Dermis microvascular lymphatic vessel endothelial cell (primary cell): ENCODE measurements at places on chromosomes 7 and 10.

DNA sequence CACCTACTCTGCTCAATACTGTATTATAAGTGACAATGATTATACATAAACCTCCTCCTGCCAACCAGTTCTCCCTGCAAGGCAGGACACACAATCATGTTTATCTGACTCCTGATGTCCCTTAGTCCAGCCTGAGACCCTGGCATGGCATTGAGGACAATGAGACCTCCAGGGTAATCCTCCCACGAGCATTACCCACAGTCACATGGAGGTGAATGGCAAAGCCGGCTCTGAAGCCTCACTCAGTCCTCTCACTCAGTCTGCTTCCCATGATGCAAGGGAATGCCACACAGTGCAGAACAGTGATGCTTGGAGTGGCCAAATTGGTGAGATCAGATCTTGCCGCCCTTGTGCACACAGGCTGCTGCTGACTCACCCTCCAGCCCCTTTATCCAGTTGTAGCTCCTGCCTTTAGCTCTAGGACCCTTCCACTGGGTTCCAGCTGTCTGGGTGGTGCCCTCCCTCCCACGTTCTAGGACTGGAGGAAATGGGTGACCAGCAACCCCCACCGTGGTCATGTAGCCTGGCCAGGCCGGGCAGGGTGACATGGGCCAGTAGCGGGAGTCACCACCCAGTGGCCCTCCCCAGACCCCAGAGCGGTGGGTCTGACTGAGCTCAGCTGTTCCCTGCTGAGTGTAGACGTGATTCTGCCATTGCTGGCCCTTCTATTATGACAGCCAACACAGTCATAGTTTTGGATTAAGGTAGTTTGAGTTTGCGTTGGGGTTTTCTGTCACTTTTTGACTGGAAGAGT lies 5.5 kb upstream of the ADCY1 start:
- no peak for DNase-seq

- no peak for DNase-seq
Measured at GRCh38 chr10:123548770-123549169, 117.4 kb upstream of the GPR26 start.

GRCh38 chr10:35035606-35036005 lies 54.5 kb downstream of the CUL2 start:
- no peak for DNase-seq

- DNase-seq: peak; percentile 81
Measured at GRCh38 chr10:114635101-114635500, 23.0 kb downstream of the ABLIM1 start.

- no peak for DNase-seq
Measured at GRCh38 chr10:31924833-31925232, 3.8 kb downstream of the ARHGAP12 start.

- DNase-seq: no peak
Measured at GRCh38 chr10:99881371-99881770, 98.9 kb downstream of the ABCC2 start.

DNA sequence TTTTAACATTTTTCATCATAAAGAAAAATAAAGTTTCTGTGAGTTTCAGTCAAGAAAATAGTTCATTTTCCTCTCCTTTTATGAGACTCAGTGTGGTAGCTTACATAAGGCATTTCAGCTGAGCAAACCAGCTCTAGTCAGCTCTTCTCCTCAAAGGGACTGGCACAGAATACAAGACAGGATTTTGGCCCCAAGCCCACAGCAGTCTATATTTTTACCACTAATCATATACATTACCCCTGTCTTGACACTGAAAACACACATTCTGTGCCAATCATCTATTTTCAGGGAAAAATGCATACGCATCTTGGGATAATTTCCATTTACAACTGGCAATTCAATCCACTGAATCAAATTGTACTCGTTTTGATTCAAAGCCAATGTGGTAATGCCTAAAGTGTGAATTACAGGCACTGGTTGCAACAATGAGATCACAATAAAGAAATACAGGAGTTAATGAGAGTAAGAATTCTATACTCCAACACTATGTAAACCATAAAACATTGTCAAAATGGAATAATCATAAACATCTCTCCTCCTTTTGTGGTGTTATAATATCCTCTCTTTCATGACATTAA lies 186.4 kb downstream of the CACNA2D1 start:
- DNase-seq: no peak

GRCh38 chr7:83614112-83614511 lies 34.8 kb downstream of the SEMA3E start:
- no peak for DNase-seq

GRCh38 chr7:92626281-92626809 lies 36.2 kb upstream of the FAM133B start:
- no peak for DNase-seq

- no peak for DNase-seq
Measured at GRCh38 chr7:121085922-121086321, 97.4 kb downstream of the CPED1 start.

DNA sequence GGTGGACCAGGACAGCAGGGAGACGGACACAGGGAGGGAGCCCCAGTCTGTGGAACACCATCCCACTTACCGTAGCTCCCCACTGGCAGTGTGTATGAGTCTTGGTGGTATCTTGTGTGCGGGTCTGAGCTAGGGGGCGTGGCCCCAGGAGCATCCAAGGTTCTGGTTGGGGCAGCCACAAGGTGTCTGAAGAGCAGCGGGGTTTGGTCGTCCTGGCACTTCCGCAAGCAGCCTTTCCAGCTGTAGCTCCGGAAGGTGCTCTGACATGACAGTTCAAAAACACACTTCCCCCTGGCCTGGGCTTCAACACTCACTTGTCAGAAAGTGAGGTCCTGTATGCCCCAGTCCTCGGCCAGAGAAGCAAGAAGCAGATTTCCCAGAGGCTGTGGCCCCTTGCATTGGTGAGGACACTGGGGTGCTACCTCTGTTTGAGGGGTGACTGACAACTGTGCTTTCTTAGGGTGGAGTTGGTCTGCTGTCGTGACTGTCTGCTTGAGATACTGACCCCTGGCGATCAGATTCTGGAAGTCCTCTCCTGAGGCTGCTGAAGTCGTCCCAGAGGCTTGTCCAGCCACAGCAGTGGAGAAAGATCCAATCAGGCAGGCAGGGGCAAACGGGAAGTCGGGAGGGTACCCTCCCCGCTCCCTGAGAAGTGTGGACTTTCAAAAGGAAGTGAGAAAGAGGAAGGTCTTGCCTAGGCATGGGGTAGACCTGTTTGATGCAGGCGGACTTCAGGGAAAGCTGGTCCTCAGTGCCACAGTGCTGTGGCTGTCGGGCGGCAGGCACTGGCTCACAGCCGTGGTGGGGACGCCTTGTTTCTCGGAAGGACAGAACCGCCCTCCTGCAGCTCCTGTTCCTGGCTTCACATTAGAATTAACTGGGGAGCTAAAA lies 51.4 kb upstream of the PFKFB3 start:
- no peak for DNase-seq

DNA sequence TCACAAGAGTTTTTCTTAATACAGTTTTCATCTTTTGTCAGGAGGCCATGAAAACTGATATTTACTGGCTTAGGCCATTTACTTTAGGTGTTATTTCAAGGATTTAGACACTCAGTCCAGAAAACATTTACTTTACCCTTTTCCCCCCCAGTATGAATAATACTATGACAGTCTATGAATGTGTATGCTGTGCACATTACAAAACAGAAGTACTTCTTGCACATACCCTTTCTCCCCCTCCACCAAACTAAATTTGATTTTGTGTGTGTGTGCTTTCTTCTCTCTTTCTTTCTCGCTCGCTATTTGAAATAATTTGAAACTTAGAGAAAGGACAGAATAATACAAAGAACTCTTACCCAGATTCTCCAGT lies 41.3 kb downstream of the RBM33 start:
- no peak for DNase-seq

GRCh38 chr7:113170591-113170990 lies 52.2 kb upstream of the SMIM30 start:
- no peak for DNase-seq

- no peak for DNase-seq
Measured at GRCh38 chr10:43421201-43421507, 12.2 kb upstream of the HNRNPF start.

- DNase-seq: no peak
Measured at GRCh38 chr7:45524445-45524844, 49.7 kb upstream of the ADCY1 start.

GRCh38 chr10:131885391-131886165 lies 15.2 kb upstream of the PPP2R2D start:
- DNase-seq: no peak

DNA sequence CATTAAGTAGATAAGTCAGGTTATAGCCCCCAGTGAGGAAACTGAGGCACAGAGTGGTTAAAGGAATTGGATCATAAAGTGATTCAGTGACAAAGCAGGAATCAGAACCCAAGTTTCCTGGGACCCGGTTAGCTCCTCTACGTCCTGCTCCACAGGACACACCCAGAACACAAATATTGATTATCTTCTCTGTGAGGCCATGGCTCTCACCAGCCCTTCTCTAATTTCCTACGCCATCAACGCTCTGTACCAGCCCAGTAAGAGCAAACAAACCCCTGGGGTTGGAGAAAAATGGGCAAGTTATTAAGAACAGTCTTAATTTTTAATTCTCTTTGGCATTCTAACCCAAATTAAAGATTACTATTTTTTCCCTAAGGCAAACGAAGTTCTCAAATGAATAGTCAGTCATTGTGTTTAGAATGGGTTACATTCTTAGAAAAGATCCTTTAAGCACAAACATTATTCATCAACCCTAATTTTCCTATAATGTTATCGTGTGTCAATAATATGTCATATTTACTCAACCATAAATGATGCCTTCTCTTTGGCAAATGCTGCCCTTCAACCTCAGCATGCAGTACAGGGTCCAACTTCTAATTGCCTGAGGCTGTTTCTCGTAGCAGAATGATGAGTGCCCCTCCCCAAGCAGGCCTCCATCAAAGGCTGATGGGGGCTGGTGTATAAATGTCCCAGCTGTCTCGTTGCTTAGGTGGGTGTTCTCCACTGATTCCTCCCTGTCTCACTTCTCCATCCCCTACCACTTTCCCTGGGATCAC lies 25.4 kb upstream of the TM9SF3 start:
- no peak for DNase-seq

DNA sequence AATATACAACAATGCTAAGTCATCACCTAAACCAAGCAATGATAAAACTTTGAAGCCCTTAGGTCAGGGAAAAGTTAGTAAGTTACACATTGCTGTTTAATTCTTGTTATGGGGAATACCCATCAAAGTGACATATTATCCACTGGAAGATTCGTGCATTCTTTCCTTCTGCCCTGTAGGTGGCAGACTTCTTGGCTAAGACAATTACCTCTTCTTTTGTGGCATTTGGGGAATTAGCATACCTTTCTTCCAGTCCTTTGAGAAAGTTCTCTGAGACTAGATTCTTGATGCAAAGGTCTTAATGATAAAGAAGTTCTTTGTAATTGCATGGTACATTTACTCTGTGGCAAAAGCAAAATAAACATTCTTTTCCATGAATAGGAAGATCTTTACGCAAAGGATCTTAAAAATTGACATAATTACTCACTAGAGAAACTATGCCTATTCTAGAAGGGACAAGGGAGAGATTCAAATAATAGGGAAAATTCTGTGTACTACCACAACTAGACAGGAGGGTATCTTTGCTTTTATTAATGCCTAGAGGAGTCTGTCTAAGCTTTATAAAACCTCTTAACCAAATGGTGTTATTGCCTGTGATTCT lies 395.9 kb downstream of the GRM8 start:
- DNase-seq: peak; percentile 1

DNA sequence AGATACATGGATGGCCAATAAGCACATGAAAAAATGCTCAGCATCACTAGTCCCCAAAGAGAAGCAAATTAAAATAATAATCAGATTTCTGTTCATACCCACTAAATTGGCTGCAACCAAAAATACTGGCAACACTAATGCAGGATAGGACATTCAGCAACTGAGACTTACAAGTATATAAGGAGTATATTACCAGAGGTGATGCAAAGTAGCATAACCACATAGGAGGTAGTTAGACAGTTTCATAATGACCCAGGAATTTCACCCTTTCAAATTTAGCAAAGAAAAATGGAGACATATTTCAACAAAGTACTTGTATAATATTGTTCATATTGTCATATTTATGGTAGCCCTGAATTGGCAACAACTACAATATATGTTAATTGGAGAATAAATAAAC lies 727.8 kb downstream of the GRID1 start:
- DNase-seq: no peak

DNA sequence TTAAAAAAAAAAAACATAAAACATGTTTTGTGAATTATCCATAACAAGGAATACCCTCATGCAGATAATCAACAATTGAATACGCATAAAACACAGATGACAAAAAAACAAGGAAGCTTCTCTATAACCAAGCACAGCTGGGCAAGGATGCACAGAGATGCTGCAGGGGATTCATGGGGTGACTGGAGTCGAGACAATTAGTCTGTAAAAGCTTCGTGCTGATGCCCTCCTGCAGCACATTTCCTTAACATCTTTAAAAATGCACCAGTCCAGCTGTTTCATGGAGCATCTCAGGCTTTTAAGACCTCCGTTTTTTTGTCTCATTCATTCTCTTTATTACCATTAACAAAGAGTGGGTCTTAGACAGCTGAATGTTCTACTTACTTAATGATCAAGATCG lies 794.0 kb upstream of the C7orf33 start:
- DNase-seq: no peak

GRCh38 chr7:41612386-41612785 lies 90.5 kb downstream of the INHBA start:
- no peak for DNase-seq

DNA sequence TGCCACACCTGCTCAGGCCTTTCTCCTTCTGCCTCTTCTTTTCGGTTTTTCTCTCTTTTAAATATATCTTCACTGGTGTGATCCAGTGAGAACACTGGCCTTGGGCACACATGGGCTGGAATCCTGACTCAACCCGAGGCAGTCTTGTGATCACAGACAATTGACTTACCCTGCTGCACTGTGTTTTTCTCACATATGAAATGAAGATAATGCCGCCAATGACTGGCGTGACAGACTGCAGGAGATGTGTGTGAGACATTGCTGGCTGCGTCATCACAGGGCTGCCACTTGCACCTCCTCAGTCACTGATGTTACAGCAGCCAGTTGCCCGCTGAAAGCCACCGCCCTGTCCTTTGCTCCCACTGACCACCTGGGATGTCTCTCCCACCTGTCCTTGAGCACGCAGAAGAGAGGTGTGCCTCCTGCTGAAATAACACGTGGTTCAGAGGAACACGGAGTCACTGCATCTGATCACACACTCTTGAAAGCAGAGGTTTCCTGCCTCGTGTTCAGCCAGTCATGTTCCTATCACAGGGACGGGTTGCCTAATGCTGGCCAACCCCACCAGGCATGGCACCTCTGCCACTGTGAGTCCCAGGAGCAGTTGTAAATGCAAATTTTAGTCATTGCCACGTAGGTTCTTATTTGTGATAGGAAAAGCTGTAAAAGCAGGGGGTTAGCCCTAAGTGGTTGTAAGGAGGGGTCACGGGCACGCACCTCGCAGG lies 124.6 kb upstream of the LANCL2 start:
- no peak for DNase-seq

GRCh38 chr7:136405931-136406777 lies 429.0 kb upstream of the MTPN start:
- peak; percentile 59 for DNase-seq
